ENCODE measurements at places on chromosomes 7 and 10. TPM values are rescaled to one million over a fixed set of nuclear protein-coding genes. Genes with fewer than 3 reads are reported as not detected.

GRCh38 chr10:70175516-70175915 lies 5.2 kb upstream of the SAR1A start:
- DNase-seq: no peak

- DNase-seq: no peak
Observed at GRCh38 chr10:113267619-113268562, 285.0 kb upstream of the HABP2 start.

DNA sequence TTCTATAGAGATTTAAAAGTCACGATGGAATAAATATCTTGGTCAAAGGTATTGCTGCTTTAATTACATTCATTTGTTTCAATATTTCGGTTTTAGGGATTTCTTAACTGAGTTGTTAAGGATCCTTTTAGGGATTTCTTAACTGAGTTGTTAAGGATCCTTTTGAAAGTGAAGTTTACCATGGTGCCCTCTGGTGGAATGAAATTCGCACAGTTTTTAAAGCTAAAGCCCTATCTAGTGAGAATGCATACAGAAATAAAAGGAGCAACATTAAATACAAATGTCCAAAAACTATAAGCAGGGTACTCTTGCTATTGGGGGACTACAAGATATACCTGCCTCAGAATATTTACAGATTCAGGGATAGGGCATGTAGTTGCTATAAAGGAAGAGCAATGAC lies 193.7 kb downstream of the RNLS start:
- no peak for DNase-seq

DNA sequence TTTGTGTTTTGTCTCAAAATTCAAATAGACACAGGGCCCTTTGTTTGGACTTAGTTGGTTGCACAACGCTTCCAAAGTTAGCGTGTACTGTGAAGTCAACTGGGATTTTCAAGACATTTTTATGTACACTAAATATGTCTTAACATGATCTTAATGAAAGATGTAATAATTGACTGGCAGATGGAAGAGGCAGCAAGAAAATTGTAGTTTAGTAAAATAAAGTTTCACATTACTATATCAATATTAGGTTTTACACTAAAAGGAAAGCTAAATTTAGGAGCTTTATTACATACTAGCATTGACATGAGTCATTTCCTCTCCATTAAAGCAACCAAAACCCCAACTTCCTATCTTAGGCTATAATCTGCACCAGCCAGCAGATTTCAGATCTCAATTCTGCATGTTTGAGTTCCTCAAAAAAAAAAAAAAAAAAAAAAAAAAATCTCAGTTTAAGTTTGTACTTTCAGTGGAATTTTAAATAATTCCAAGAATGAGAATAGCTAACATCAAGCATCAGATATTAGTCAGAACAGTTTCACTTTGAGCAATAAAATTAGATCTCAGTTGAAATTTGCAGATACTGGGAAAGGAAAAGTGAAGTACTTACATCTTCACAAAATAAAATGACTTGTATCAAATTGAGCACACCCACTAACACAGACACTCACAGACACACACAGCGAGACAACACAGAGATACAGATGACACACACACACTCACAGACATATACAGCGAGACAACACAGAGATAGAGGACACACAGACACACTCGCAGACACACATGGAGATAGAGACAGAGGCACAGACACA lies 346.6 kb upstream of the KLF6 start:
- DNase-seq: peak; percentile 79

GRCh38 chr7:24716480-24717246 lies 40.6 kb downstream of the GSDME start:
- DNase-seq: no peak

- DNase-seq: no peak
Observed at GRCh38 chr10:13383399-13383761, 35.3 kb upstream of the SEPHS1 start.

GRCh38 chr7:81064426-81064825 lies 145.6 kb upstream of the SEMA3C start:
- no peak for DNase-seq

DNA sequence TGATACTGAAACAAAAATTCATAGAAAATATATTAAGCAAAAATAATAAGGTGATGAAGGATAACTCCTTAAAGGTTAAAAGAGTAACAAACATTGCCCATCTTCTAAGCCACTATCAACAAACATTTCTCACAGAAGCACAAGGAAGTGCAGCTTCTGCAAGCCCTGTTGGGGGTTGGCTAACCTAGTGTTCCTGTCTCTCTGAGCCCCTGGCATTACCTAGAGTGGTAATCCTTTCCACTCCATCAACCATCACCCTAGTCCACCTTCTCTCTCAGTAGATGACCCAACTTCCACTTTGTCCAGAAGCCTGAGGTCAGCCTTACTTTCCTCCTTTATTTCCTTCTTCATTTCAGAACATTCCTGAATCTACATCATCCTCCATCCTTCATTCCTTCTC lies 59.7 kb downstream of the HIPK2 start:
- no peak for DNase-seq

DNA sequence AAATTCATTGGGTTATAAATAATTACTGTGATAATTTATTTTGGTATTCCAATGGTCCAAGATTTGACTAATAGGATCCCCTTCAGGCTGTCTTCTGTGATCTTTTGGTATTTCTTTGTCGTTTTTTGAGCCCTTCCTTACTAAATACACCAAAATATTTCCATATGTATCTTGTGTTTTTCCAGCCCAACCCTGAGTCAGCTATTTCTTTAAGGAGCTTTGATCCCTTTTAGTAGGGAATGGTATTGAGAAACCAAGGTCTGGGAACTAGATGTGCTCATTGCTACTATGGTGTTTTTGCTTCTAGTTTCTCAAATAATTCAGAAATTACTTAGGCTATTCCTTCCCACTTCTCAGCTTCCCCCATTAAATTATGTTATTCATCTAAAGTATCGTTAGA lies 15.3 kb downstream of the NHLRC2 start:
- no peak for DNase-seq

GRCh38 chr10:2985729-2986232 lies 81.6 kb upstream of the PFKP start:
- peak; percentile 50 for DNase-seq

DNA sequence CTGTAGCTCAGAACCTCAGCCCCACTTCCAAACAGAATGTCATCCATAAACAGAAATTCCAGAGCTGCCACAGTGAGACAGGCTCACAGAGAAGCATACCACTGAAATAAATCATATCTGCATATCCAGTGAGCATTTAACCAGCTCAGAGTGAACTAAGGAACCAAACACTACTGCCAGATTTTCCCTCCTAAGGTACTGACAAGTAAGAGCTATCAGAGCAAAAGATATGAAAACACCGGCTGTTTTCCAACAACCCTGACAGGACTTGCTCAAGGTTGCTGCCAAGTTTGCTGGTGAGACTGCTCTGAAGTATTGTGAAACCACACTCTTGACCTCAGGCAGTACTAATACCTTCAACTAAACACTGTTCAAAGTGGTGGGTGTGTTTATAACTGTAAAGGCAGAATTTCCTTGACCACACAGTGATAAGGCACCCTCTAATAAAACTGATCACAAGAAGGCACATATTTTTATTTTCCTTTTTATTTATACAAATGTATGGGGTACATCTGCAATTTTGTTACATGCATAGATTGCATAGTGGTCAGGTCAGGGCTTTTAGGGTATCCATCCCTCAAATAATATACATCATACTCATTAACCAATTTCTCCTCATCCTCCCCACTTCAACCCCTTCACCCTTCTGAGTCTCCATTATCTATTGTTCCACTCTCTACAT lies 18.3 kb downstream of the SGMS1 start:
- peak; percentile 93 for DNase-seq

DNA sequence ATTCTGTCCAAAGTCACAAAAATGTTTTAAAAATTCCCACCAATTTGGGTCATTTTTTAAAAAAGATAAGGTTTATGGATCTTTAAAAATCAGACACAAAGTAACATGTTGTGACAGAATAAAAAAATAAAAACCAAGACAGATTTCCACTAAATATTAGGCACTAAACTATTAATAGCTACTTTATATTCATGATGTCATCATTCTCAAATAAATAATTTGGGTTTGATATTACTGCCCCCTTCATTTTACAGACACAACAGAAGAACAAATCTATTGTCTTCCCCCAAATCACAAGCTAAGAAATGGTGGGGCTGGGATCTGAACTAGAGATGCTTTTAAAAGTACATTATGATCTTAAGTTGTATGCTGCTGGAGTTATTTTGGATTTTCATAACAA lies 119.4 kb downstream of the MICU1 start:
- DNase-seq: no peak

- DNase-seq: no peak
Observed at GRCh38 chr10:127462643-127463295, 86.3 kb upstream of the NPS start.

- no peak for DNase-seq
Observed at GRCh38 chr7:151383638-151384351, 26.0 kb downstream of the WDR86 start.

DNA sequence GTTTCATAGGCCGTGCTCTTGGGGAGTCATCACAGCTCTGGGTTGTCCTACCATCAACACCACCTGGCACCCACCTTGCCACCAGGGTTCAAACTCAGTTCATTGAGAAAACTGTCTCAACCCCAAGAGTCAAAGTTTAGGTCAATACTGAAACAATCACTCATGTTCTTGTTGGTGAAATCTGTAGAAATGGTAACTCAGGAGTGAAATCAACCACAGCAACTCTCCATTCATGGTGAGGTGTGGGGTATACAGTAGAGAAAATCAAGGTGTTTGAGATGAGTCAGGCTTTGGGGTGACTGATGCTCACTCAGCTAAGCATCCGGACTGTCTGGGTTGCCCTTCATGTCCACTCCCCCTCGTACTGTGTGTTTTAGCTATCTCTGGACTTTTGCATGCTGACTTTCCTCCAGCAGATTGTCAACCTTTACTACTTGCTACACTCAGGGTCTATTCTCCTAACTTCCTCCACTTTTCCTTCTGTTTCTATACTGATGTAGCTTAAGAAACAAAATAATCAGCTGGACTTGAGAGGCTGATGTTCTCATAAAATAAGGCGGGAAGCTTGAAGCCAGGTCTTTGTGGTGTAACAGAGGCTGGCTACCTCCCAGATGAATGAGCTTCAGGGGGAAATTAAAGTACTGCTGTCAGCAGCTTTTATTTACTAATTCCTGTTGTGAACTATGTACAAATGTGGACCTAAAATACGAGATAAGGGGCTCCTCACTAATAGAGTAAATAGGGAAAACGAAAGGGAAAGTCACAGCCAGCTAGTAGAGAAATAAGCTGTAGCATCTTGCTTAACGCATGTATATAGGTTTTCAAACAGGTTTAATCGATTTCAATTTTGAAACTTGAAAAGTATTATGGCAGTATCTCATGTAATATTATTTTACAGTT lies 173.6 kb upstream of the AKR1E2 start:
- DNase-seq: no peak

DNA sequence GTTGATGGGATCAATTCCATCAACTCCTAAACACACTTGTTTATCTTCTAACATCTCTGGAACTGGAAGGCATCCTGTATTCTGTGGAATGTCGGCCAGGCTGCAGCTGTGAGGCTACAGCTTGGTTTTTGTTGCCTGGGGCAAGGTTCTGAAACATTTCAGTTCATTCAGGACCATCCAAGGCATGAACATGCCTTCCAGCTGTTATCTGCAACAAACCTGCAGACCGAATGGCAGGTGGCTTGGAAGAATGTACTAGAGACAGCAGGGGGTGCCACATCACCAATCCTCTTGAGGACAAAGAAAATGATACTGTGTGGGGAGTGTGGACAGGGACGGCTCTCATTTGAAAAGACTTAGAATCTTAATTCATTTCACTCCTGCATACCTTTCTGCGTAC lies 12.4 kb downstream of the PAPOLB start:
- no peak for DNase-seq

DNA sequence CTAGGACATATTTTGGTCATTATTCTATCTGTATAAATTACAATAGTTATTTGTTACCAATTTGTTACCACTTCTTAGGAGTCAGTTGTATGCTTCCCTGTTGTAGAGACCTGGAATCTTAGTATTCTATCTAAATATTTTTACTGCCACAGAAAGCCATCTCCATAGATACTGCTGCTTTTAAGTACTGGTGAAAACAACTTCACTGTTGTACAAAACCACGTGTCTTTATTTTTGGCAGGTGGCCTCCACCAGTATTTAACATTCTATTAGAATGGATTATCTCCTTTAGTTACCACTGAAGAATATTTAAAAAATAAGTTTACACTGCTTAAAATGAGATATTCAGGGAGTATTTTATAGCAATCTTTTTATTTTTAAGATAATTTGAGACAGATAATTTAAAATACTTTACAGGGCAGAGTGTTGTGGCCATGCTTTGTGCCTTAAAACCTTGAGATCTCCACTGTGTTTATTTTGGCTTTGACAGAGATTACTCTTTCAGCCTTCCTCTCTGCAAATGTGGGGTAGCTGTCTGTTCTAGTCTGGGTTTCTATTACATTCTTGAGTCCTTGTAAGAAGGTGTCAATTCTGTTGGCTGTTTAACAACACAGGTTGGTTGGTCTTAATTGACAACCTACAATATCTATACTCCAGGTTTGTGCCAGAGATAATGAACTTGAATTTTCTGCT lies 185.6 kb downstream of the LRRC4 start:
- no peak for DNase-seq

DNA sequence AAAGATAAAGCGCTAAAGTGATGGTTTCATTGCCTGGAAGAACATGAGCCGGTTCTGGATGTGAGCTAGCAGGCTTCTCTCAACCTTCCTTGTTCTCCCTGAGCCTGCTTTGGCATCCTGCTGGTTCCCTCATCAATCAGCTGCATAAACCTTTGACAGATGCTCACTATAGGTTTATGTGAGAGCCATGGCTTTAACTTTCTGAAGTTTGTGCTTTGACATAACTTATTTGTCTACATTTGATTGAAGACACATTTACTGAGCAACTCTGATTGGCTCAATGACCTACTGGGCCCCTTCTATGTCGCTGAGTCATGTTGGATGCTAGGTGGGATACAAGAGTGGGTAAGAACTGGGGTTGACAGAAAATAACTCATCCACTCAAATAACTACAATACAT lies 192.0 kb downstream of the ADAM12 start:
- no peak for DNase-seq

GRCh38 chr10:90960355-90960814 lies 39.5 kb upstream of the ANKRD1 start:
- DNase-seq: peak; percentile 17

- DNase-seq: no peak
Observed at GRCh38 chr7:102434039-102434486, 688 bp downstream of the ORAI2 start.

DNA sequence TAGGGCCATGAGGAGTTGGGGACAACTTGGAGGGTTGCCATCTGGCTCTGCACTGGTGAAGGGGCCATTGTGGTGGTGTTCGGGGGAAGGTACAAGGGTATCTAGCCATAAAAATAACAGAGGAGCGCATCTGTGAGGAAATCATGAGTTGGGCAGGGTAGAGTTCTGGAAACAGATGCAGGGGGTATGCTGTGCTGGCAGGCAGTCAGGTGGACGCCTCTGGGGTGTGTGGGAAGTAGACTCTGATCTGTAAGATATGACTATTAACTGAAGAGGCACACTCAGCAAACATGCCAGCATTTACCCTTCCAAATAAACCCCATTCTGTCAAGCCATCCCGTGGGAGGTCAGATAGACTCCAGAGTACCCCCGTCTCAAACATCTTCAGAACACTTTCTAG lies 79.8 kb downstream of the CLEC2L start:
- no peak for DNase-seq

The SPDYE2 gene
- total RNA-seq: not detected

The NPY4R gene
- total RNA-seq: not detected

The GBF1 gene
- total RNA-seq: 30.1 TPM

The CRTAC1 gene
- total RNA-seq: not detected

The OR6V1 gene
- not detected for total RNA-seq

The FOXI2 gene
- not detected for total RNA-seq

The MALRD1 gene
- total RNA-seq: not detected

The AP1S1 gene
- total RNA-seq: 186 TPM

The TECTB gene
- not detected for total RNA-seq

The AOC1 gene
- total RNA-seq: not detected

The TRPV5 gene
- total RNA-seq: not detected
